ENCODE measurements at places on chromosomes 3 and 15.

DNA sequence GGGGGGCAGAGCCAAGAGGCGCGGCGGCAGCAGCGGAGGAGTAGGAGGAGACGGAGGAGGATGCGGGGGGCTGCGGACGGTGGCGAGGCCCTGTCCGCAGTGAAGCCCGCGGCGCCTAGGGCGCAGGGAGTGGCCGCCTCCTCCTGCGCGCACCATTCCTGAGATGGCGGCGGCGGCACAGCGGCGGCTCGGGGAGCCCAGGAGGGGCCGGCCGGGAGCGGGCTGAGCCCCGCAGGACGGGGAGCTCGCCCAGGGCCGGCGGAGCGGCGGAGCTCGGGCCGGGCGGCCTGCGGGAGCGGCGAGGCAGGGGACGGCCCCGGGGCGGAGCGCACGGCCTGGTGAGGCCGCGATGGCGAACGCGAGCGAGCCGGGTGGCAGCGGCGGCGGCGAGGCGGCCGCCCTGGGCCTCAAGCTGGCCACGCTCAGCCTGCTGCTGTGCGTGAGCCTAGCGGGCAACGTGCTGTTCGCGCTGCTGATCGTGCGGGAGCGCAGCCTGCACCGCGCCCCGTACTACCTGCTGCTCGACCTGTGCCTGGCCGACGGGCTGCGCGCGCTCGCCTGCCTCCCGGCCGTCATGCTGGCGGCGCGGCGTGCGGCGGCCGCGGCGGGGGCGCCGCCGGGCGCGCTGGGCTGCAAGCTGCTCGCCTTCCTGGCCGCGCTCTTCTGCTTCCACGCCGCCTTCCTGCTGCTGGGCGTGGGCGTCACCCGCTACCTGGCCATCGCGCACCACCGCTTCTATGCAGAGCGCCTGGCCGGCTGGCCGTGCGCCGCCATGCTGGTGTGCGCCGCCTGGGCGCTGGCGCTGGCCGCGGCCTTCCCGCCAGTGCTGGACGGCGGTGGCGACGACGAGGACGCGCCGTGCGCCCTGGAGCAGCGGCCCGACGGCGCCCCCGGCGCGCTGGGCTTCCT, at the start of gene GPR27:
Gene GPR27, plus strand, starts transcription at position 155 of the 909 bp plus-strand sequence. Its CDS starts 195 bp downstream, at position 350.
- peak; percentile 85 for DNase-seq

GRCh38 chr15:98787936-98788757, 139.8 kb downstream of the IGF1R start:
- DNase-seq = no peak

DNA sequence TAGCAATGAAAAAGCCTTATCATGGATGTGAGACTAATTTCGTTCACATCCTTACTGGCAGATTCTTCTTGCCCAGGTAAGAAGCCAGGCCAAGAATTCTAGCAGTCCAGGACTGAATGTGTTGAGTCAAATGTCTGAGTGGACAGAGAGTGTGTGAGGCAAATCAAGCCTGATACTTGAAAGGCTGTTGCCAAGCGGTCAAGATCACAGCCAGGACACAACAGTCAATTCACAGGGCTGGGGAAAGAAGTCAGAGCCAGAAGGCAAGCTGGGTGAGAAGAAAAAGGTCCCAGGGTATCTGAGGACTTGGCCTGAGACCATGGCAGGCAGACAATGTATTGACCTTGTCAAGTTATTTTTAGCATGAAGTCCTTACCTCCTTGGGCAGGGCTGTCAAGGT, 301.3 kb downstream of the ZNF385D start:
- no peak for DNase-seq

DNA sequence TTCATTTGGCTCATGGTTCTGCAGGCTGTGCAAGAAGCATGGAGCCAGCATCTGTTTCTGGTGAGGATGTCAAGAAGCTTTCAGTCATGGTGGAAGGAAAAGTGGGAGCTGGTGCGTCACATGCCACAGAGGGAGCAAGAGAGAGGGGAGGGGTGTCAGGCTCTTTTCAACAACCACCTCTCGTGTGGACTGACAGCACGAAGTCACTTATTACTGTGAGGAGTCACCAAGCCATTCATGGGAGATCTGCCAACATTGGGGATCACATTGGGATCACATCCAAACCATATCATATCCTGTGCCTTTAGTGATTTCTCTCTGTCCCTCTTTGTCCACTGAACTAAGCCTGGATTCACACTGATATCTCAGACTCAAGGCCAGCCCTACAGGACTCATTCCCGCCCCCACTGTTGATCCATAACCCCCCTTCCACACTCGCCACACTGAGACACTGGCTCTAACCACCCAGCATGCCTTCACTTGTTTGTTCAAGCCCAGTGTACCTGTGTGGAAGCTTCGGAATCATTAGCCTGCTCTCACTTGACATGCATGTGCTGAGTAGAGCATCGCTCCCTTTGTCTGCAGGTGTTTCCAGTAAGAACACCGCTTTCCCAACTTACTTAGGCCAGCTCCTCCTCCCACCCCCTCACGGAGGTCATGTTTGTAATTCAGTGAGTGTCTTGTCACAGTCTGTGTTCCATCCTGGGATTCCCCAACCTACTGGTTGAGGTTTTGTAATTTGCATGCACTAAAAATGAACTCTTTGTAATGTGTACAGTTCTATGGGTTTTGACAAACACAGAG, 132.2 kb downstream of the KLF13 start:
- no peak for DNase-seq

- DNase-seq = no peak
Observed at GRCh38 chr15:41990243-41990605, 17.9 kb upstream of the EHD4 start.

DNA sequence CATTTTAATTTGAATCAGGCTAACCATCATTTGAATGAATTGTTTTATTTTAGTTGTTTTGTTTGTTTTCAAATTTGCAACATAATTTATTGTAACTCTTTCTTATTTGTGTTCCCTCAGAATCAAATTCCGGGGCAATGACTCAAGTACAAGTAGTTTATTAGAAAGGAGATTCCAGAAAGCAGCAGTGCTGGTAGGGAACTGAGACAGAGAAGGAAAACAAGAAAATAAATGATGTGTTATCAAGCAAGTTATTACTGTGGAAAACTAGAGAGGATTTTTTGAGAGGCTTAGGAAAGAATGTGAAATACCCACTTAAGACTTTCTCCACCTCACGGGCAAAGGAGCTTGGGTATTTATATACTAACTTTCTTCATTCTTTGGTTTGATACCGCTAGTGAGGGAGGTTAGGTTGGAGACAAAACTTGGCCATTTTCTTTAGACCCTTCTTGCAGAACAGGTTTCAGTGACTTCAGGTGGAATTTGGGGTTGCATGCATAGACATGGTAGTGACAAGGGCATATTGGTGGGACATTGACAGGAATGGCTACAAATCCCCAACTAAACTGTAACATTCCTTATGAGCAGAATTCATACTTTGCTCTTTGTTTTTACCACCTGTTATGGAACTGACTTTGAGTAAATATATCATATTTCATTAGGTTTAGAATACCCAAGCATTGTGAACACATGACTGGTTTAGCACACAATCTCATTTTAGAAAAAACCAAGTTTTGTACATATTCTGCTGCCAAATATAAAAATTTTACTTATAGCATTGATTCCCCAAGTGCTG, 254.3 kb downstream of the ZBBX start:
- DNase-seq = no peak

Data from D341Med (cell line).